Hematopoietic multipotent progenitor cell treated with erythropoietin and hydrocortisone succinate and interleukin-3 and kit ligand, for 17 days (in vitro differentiated cells): ENCODE measurements at places on chromosomes 3 and 15.

- DNase-seq, result no peak
Measured at GRCh38 chr3:43219616-43220015, 66.7 kb upstream of the SNRK start.

- DNase-seq, result no peak
Measured at GRCh38 chr3:30667280-30667651, 60.9 kb downstream of the TGFBR2 start.

DNA sequence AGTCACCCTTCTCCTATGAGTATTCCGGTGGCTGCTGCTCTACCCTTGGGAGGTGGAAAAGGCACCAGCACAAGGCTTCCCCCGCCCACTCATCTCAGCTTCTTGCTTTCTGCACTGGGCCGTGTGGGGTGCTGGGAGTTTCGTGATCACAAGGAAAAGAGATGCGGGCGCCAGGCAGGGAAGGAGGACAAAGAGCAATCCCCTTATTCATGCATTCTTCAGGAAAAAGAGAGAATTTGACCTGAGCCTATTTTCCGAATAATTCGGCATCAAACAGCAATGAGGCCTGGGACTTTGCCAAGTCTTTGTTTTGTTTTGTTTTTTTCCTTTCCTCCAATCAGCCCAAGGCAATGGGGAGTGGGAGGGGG is 102.2 kb upstream of the LPP start:
- DNase-seq, result no peak

GRCh38 chr3:104832530-104832929 is 534.2 kb upstream of the ALCAM start:
- DNase-seq, result no peak

- DNase-seq, result no peak
Measured at GRCh38 chr3:61561374-61562041, at the start of gene PTPRG. PTPRG (plus strand) TSS chr3:61561571; CDS start chr3:61562288, 717 bp downstream.

- DNase-seq, result no peak
Measured at GRCh38 chr3:51382076-51382745, 2.9 kb upstream of the MANF start.
